ENCODE measurements at places on chromosomes 7 and 10. TPM values are rescaled to one million over a fixed set of nuclear protein-coding genes. Genes with fewer than 3 reads are reported as not detected.
A peak's percentile ranks its signal among the peaks of the same experiment; 100 is the strongest.

DNA sequence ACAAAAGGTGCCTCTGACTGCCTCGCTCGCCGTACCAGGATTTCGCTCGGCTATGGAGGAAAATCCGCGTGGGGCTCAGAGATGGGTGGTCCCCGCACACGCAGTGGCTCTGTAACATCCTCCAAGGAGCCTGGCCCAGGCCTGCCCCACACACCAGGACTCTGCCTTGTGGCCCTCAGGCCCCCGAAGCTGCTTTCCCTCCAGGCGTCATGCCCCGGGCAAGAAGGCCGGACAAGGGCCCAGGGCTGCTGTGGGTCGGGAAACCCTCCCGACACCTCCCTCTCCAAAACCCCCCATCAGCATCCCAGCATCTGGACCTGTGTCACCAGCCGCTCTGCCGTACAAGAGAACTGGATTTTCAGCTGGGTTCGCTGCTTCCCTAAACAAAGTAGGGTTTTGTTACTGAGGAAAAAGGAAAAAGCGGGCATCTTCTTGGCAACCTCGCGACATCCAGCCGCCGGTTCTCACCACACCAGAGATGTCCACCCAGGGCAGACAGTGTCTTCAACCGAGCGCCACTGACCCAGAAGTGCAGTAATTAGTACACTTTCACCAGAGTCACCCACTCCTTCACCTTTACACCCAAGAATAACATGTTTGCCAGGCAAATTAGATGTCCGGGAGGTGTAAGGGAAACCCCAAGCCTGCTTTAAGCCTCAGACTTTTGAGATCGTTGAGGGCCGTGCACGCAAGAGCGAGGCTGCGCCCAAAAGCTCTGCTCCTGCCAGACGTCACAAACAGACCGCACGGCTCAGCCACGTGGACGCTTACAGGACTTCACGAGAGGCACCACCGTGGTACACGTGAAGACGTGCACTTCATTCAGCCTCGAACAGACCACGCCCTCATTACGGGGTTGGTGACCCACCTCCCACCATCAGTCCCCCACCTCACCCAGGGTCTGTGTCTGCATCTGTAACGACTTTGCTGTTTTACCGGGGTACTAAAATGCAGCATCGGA lies 62.2 kb downstream of the DIP2C start:
- no peak for DNase-seq

The DLX6 gene
- not detected for total RNA-seq

The CUZD1 gene
- 0.56 TPM for total RNA-seq

DNA sequence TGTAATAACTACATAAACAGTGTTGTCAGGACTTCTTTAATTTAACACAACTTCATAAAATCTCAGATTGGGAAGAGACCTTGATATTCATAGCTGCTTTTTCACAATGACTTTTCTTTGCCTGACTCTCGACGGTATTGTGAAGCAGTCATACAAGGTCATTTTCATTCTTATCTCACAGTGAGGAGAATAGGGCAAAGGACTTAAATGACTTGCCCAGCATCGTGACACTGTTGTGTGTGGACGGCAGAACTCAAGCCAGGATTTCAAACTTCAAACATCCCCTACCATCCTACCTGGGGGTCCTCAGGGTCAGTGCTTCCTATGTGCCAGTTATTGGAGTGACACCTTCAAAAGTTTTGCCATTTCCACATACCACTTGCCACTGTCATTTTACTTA lies 138.5 kb upstream of the GDF10 start:
- no peak for DNase-seq

The NSMCE4A gene
- total RNA-seq: 20.8 TPM

DNA sequence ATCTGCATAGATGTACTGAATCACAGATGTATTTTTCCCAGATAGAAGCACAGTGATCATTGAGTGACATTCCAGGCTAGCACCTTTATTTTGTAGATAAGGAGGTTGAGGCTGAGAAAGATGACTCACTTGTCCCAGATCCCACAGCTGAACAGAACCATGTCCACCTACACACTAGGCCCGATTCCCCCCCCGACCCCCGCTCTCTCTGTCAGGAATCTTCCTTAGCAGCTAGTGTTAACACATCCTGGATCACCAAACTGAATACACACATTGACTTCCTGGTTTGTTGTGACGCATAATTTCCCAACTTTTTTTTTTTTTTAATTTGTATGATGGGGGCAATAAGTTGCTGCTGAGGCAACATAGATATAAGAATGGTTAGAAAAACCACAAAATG lies 5.2 kb downstream of the SFMBT2 start:
- no peak for DNase-seq

- no peak for DNase-seq
Observed at GRCh38 chr10:98351831-98352402, 63.1 kb downstream of the PYROXD2 start.

The PUS7 gene
- 17.0 TPM for total RNA-seq

- no peak for DNase-seq
Observed at GRCh38 chr10:123550675-123551096, 115.5 kb upstream of the GPR26 start.

DNA sequence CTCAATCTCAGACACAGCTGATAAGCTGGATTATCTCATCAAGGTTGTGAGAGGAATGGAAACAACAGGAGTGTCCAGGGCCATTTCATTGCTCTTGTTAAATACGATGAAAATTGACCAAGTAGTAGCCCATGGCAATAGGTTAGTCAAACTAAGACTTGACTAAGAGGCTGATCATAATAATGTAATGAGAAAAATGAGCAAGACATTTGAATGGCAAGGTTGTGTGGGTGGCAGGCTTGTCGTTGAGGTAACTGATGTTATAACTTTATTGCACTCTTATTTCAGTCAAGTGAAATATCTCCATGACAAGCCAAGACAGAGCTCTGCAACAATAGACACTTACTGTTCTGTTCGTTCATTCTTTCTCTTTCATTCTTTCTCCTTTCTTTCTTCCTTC lies 532.0 kb downstream of the GATA3 start:
- no peak for DNase-seq

The UNC5B gene
- 1.6 TPM for total RNA-seq

DNA sequence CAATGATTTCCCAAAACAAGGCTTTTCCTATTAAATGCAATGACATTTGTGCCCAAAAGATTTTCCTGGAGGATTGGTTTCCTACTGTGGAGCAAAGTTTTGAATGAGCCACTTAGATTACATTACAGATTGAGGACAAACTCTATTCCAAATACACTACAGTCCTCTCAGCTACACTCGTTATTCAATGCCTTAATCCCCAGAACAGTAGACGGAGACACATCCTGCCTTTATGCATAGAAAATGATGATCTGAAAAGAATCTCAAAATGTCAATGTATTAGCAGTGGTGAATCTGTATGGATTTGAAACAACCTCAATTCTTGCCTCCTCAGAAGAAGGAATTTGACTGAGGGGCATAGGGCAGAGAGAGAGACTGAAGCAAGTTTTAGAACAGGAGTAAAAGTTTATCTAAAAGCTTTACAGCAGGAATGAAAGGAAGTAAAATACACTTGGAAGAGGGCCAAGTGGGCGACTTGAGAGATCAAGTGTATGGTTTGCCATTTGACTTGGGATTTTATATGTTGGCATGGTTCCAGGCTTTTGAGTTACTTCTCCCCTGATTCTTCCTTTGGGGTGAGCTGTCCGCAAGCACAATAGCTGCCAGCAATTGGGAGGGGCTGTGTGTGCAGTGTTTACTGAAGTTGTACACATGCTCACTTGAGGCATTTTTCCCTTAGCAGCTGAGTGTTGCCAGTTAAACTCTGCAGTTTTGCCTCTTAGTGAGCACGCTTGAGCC lies 891.9 kb upstream of the MBL2 start:
- no peak for DNase-seq

The CABCOCO1 gene
- total RNA-seq: 0.18 TPM

DNA sequence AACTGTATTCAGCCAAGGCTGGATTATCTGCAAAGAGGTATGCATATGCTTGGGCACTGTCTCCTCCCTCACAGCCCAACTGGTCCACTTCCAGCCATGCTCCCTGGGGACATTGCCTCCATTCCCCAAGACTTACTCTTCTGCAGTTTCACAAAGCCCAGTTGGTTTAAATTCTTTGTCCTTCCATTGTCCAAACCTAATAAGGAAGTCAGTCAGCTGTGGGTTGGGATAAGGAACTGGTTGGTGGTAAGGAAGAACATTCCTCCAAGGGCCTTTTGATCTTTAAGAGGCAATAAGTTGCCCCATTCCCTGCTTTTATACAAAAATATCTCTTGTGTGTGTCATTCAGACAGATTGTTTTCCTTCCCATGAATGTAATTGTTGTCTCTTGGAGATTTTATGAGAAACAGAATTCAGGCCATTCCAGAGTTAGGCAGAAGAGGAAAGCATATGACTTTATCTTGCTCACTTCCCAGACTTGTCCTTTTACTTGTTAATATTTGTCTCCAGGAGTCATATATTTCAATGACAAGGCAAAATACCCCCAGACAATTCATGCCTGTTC lies 673.7 kb downstream of the SUGCT start:
- DNase-seq: peak; percentile 90

DNA sequence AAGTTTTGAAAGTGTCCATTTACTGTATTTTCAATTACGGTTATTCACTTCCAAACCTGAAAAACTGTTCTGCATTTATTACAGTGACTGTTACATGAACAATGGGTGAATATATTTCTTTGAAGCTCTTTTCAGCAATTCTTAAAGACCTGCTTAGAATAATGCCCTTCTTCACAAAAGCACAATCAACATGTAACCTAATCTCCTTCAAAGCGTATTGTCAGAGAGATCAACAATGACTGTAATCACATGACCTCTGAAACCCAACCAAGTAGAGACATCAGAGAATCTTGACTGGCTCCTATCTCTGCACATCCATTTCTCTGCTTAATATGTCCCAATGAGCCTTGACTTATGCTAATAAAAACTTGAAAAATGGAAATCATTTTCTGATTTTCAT lies 126.7 kb downstream of the NRCAM start:
- no peak for DNase-seq

The TEX47 gene
- not detected for total RNA-seq

- DNase-seq: peak; percentile 24
Observed at GRCh38 chr7:133675510-133676218, 422.8 kb downstream of the EXOC4 start.

GRCh38 chr10:118571123-118571522 lies 24.3 kb downstream of the PRLHR start:
- DNase-seq: no peak

DNA sequence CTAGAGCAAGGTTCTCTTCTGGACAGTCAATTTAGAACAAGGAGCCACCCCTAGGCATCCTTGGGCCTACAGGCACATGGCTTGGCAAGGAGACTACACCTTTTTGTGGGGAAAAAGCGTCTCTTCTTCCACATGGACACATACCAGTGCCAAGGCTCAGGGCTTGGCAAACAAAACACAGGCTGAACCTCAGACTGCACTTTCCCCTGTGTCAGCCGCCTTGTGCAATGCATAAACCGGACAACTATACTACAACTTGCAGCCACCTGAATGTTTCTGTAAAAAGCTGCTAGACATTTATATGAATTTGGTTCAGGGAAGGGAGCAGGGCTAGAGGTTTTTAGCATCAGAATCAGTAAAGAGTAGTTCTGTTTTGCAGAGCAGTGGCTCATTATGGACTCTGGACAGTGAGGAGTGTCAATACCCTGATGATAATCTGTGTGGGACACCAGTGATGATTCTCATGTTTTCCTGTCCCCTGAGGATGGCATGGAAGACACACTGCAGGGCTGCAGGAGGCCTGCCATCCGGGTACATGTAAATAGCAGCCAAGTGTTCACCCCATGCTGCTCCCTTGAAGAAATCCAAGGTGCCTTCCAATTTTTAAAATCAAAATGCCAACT lies 118.9 kb downstream of the GATA3 start:
- DNase-seq: no peak
